ENCODE measurements at places on chromosomes 12 and 14. TPM values are rescaled to one million over a fixed set of nuclear protein-coding genes. Genes with fewer than 3 reads are reported as not detected.

FSCB gene
- not detected for total RNA-seq

NDRG2 gene
- 17.1 TPM for total RNA-seq

TWF1 gene
- total RNA-seq, result 95.0 TPM

RNASE7 gene
- not detected for total RNA-seq

ALX1 gene
- 11.0 TPM for total RNA-seq

GPX2 gene
- total RNA-seq, result 0.33 TPM

DNA sequence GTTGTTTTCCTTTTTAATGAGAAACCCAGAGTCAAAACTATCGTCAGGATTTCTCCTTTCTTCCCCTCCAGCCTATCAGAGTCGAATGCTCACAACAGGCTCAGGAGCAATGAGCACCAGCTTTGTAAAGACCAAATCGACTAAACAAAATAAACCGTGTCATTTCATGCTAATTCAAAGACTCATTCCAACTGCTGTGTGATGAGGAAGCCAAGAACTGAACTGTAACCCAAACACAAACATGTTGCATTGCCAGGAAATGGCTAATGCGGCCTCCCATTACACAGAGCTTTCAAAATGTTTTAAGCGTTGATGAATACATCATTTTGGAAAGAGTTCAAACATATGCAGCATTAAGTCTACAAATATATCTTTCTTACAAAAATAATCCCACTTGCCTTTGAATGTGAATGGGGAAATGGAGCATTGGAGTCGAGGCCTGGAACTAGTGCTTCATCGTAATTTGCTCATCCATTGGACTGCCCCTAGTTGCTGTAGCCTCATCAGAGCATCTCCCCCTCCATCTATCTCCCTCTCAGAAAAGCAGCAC is 349.5 kb downstream of the GXYLT1 start:
- peak; percentile 85 for DNase-seq

- DNase-seq, result peak; percentile 94
Observed at GRCh38 chr12:64083285-64084210, 138.5 kb downstream of the KICS2 start.

DNA sequence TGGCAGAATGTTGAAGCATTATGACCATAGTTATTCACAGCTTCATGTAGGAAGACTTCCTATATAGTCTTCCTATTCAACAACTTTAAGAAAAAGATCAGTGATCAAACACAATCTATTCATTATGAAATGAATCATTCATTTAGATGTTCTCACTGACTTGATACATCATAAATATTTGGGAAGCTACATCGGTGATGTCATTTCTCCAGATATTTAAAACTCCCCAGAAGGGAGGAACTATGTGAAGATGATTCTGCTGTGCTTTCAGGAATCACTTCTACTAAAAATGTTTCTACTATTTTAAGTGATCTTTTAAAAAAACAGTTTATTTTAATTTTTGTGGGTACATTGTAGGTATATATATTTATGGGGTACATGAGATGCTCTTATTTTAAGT is 316.4 kb downstream of the BCAT1 start:
- DNase-seq, result no peak

- DNase-seq, result no peak
Observed at GRCh38 chr14:90093942-90094595, 32.3 kb downstream of the KCNK13 start.

- DNase-seq, result no peak
Observed at GRCh38 chr14:77004711-77005460, 23.6 kb downstream of the IRF2BPL start.

GRCh38 chr12:25186788-25187402 is 8.1 kb downstream of the DNAI7 start:
- no peak for DNase-seq

- no peak for DNase-seq
Observed at GRCh38 chr14:98183556-98183955, 1088.4 kb downstream of the BCL11B start.

DNA sequence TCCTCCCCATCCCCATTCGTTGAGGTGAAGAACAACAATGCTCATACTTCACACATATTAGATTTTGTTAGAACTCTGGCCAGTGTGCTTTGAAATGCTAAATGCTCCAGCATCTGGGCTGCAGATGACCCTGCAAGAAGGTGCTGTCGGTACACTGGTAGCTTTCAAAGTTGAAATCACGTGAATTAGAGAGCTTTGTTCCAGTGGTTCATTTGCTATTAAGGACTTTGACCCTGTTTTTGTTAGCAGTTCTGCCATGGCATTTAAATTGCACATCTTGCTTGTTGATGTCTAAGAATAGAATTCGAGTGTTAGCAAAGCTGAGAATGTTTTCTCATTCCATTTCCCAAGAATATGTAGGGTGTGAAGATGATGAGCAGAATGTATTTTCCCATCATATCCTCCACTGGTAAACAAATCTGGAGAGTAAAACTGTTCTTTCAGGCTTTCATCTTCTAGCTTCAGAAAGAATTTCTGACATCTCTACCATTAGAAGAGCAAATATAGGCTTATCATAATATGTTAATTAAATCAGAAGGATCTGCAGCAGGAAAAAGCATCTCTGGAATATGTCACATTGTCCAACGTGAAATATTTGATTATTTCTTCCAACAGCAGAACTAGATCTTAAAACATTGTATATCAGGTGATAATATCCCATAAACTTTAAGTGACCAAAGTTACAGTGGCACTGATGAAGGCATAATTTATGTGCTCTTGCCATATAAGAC is 98.8 kb upstream of the PDE3A start:
- DNase-seq, result no peak

- no peak for DNase-seq
Observed at GRCh38 chr12:80291108-80291754, 152.8 kb upstream of the PTPRQ start.

DNA sequence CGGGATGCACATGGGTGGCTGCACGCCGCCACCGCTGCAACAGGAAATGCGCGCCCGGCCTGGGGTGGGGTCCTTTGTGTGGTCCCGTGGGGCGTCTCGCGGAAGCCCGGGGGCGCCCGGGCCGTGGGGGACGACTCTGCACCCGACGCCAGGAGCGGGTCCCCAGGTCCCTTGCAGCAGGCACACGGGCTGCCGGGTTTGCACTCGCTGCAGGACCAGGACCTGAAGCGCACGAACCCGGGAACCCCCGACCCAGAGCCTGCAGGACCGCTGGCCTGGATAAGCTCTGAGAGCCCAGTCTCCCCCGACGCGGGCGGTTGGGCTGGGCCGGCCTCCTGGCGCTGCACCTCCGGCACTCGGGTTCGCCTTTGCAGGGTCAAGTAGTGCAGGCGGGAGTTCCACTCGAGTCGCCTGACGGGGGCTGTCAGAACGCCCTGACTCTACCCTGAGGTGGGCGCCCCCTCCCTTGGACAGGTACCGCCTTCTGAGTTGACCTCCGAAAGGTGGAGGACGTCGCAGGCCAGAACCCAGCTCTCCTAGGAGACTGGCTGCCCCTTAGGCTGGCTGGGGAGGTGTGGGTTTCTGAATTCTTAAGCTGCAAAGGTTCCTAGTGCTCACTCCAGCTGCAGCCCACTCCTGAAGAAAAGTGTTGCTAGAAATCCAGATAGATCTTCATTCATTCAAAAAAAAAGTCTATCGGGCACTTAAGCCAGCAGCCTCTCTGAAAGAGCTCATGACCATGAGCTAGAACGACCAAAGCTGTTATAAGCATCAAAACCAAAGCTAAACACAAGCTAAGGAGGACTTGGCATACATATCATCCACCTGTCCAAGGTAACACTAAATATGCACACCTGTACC is 68.0 kb downstream of the RNF34 start:
- DNase-seq, result peak; percentile 29

- no peak for DNase-seq
Observed at GRCh38 chr12:128813392-128813791, 10.4 kb downstream of the SLC15A4 start.

GRCh38 chr12:47746073-47746472 is 12.6 kb downstream of the RAPGEF3 start:
- DNase-seq, result no peak

DNA sequence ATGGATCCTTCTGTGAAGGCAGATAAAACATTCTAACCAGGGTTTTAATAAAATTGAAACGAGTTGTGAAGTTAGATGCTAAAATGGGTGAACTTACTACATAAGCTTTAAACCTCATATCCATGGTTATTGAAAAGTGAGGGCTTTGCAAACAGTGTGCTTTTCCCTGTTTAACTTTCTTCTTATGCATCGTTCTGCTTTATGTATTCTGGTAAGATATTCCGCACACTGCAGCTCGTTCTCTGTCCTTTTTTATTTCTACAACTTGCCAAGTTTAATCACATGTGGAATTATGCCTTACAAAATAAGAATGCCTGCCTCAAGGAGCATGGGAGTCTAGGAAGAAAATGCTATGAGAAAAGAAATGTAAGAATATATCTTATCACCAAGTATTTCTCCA is 30.9 kb downstream of the PELI2 start:
- DNase-seq, result no peak

DNA sequence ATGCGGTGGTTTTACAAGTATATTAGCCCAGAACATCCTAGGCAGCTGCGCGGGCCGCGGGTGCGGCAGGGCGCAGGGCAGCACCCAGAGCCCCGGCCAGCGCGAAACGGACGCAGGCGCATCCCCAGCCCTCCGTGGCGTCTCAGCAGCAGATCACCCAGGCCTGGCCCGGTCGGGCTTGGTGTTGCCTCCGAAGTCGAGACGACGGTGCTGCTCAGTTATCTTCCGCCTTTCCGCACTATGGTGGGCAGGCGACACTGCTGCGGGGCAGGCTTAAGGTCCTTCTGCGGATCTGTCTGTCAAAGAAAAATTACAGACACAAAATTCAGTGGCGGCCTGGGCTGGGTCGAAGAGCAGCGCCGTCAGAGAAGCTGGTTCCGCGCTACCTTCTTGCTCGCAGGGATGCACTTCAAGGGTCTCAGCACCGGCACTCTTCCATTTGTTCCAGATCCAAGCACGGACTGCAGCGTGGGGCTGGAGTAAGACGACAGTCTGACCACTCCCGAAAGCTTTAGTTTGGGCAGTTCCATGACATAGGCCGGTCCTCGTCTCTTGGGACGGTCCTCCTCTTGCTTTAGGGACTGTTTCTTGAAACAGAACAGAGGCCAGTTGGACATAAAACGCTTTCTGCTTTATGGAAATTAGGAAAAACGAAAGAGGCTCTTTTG is 75.8 kb downstream of the MOK start:
- no peak for DNase-seq

DNA sequence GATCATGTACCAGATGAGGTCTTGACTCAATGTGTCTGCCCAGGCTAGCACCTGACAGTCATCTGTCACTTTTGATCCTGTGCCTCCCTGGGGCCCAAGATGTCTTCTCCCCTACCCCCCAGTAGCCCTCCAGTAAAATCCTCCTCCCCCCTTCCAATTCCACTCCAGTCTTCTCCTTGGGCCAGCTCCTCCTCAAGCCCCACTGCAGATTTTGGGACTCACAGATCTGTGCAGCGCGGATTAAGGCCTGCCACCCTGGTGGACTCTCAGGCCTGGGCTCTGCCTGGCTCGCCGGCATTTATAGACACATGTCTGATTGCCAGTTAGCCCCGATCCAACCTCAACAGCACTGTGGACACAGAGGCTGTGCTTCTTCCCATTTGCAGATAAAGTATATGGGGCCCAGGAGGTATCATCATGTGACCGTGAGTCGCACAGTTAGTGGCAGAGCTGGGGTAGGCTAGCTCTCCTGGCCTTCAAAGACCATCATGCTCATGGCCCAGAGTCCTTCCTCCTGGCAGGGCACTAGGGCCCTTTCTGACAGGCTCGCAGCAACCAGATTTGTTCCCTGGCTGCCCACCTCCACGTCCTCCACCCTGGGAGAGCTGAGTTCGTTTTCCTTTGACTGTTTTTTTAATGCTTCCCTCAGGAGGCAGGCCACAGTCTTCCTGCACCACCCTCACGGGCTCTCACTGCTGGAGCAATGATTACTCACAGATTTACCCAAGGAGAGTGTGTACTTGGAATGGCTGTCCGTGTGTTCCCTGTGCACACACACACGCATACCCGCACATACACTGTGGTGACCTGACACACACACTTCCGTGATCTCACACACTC is 98.3 kb upstream of the DIO3 start:
- DNase-seq, result no peak
